ENCODE measurements at places on chromosomes 13 and 19. TPM values are rescaled to one million over a fixed set of nuclear protein-coding genes. Genes with fewer than 3 reads are reported as not detected.

DNA sequence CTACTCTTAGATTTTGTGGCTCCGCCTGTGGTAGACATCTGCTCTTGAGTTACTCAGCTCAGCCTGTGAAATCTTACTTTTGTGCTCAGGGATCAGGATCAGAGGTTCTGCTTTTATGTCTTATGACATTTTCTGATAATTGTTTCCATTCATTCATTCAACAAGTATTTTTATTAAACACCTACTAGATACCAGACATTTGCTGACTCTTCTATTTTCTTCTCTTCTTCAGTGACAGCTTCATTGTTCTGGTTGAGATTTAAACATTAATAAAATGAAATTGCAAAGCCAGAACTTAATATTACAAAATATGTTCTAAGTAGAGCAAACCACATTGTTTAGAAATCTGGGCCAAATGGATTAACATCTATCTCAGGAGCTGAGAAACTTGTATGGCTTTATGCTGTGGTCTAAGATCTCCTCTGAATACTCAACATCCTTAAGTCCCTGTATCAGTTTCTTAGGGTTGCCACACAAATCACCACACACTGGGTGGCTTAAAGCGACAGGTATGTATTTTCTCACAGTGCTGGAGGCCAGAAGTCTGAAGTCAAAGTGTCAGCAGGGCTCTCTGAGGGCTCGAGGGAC lies 15.8 kb upstream of the MICU2 start:
- no peak for DNase-seq

GRCh38 chr13:27425918-27426630 lies 1.7 kb downstream of the GTF3A start:
- DNase-seq: peak; percentile 83

GRCh38 chr19:49387936-49388372 lies at the start of gene KASH5:
Gene KASH5 (plus strand): TSS chr19:49388249. CDS start chr19:49390884, 2,635 bp downstream.
- DNase-seq: peak; percentile 82

DNA sequence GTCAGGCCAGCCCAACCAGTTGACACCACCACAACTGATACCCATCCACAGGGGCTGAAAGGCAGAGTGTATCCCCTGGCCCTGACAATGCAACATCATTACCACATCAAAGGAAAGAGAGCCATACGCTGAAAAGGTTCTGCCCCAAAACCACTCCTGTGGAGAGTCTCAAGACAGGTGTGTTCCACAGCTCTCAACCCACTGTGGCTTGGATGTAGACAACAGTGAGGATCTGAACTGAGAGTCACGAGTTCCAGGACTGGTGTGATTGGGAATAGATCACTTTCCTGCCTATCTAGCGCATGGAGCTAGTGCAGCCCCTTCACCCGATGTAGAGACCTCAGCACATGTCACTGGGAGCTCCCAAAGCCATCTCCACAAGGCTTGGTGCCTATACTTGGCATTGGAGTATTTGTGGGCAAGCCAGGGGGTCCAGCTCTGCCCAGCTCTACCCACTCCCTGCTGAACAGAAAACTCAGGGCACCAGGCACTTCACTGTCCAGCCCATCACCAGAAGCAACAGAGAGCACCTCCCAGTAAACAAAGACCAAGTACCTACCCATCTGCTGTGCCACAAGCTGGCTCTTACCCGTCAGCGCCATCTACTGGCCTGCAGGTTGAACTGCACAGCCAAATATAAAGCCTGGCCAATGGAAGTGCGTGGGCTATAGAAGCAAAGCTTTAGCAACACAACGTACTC lies 579.5 kb downstream of the UQCRFS1 start:
- DNase-seq: peak; percentile 58

- DNase-seq: no peak
Measured at GRCh38 chr13:31912647-31913401, 118.8 kb upstream of the FRY start.

- DNase-seq: no peak
Measured at GRCh38 chr19:14542711-14543328, 13.4 kb downstream of the TECR start.

DNA sequence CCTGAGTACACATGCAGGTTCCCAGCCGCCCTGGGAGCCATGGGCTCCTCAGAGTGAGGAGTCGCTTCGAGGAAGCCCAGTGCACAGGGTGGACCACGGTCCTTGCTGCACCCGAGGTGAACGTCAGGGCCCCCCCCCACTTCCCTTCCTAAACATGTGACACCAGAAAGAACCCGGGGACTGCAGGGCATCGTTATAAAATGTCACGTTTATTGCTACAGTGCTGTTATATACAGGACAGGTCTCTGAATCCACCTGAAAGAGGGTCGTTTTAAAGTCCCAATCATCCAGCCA lies 3.8 kb upstream of the UQCR11 start:
- DNase-seq: no peak

Gene ENOX1
- total RNA-seq: 0.74 TPM

DNA sequence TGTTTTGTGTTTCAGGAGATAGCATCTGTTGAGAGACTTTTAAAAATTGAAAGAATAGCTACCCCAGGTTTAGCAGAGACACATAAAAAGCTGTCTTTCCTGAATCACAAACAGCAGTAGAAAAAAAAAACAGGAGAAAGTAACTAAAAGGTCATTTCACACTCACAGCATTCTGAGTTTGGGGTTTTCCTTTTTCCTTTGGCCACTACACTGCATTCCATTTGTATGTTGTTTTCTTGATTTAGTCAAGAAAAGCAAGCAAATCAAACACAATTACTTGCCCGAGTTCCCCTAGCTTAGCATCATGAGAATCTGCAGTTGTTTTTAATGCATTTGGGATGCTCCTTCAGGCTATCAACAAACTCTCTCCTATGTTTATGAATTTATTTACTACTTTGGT lies 161.0 kb downstream of the KCTD12 start:
- no peak for DNase-seq

DNA sequence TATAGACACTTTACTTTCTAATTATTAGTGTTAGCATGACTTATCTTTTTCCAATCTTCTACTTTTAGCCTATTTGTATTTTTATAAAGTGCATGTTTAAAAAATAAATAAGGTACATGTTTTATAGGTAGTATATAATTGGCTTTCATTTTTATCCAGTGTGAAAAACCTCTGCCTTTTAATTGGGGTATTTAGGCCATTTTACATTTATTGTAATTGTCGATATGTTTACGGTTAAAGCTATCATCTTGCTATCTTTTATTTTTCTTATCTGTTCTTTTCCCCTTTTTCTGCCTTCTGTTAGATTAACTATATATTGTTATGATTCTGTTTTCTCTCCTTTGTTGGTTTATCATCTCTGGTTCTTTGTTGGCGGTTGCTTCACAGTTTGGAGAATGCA lies 9.1 kb downstream of the PROZ start:
- DNase-seq: no peak

Gene KLC3
- total RNA-seq: not detected

Gene LYPD5
- total RNA-seq: 0.91 TPM

Gene RNF17
- total RNA-seq: not detected

GRCh38 chr13:43482026-43482425 lies 304.7 kb downstream of the ENOX1 start:
- DNase-seq: no peak

DNA sequence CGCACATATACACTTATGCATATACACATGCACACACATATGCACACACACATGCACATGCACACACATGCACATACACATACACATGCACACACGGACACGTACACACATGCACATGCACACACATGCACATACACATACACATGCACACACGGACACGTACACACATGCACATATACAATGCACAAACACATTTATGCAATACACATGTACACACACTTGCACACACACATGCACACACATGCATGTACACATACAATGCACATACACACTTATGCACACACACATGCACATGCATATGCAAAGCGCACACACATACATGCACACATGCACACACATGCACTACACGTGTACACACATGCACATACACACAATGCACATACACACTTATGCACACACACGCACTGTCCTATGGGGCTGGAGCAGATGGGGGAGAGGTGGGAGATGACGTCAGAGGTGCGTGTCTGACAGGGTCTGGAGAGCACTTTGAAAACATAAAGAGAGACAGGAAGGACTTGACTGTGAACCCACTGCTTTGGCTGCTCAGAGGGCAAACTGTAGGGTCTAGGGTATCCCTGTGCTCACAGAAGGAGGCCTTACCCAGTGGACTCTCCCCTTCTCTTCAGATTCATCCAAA lies 108.2 kb downstream of the UQCRFS1 start:
- no peak for DNase-seq

DNA sequence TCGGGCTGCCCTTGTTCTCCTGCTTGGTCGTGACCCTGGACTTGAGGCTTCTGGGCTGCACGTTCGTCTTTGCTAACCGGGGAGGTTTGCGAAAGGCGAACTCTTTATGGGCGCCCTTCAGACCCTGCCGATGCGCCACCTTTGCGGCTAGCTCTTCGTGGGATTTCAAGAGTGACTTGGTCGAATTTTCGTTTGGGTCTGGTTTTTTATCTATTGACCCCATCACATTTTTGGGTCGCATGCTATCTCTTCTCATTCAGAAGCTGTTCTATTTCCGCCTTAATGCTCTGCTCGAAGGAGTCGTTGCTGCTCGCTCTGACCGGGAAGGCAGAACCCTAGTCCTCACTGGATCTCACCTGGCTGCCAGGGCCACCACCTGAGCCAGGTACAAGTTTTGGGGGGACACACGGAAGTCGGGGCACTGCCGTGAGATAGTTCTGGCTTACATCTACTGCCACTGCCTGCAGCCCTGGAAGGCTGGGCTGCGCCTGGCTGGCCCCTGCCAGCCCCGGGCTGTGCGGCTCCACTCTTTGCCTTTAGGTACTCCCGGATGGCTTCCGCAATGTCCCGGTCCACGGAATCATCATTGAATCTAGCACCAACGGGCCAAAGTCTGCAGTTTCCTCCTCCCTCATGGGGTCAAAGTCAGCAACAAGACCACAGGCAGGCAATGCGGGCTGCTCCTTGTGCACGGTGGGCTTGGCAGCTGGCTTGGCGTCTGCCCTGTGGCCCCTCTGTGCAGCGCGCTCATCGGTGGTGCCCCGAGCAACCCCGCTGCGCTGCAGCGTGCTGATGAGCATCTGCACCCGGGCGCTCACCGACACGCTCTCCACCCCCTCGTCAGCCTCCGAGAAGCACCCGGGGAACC lies 16.2 kb downstream of the RB1 start:
- DNase-seq: no peak

DNA sequence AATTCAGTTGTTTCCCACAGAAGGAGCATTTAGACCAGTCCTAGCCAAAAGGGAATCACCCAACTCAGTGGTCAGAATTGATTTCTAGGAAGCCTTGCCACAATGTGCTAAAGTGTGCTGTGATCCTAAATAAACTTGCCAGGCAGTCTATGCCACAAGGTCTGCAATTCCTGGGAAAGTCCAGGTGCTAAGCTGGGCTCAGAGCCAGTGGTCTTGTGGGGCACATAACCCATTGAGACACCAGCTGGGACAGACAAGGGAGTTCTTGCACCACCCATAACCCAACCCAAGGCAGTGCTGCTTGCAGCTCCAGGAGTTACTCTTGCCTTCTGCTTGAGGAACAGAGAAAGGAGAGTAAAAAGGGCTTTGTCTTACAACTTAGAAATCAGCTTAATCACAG lies 489.5 kb upstream of the SPRY2 start:
- no peak for DNase-seq

GRCh38 chr13:94298346-94298745 lies 181.1 kb downstream of the DCT start:
- DNase-seq: no peak

- peak; percentile 26 for DNase-seq
Measured at GRCh38 chr13:52599848-52600603, 42.2 kb upstream of the HNRNPA1L2 start.

DNA sequence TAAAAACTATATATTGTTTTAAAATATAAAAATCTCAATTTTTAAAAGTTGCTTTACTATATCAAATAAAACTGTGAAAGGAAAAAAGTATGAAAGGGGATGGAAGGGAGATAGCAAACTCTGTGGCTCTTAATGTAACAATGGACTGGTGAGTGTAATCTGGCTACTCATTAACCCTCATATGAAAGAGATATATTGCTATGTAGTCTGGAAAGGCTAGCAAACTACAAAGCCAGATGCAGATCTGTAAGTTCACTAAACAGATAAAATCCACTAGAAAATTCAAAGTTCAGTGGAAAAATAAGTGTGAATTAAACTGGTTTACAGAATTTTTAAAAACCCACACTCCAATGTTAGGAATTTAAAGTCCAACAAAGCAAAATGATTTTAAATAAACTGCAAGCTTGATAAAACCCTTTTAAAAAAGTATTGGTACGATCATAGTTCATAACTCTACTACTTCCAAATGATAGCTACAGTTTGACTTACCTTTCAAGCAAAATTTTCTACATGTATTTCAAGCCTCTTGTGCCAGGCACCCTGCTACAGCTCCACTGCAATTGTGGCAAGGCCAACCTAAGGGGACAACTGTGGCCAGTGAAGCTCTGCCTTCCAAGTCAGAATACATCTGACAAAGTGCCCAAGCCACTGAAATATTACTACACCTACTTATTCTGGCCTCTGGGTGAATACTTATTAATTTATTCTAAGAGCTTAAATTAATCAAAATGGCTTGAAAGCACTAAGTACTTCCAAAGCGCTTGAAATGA lies 647 bp upstream of the ELF1 start:
- DNase-seq: no peak

DNA sequence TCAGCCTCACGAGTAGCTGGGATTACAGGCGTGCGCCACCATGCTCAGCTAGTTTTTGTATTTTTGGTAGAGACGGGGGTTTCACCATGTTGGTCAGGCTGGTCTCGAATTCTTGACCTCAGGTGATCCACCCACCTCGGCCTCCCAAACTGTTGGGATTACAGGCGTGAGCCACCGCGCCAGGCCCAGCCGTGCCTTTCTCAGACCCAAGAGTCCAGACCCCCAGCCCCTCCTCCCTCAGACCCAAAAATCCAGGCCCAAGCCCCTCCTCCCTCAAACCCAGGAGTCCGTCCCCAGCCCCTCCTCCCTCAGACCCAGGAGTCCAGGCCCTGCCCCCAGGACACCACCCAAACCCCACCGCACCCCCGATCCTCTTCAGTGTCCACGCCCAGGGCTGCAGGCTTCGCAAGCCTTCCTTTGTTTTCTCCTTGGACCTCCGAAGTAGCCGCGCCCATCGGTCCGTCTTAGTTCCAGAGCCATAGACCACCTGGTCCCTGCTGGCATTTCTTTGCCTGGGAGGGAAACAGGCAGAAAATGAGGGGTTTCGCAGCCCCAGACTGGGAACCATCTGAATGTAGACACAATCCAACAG lies 3.7 kb downstream of the TMC4 start:
- no peak for DNase-seq

Gene FGF14
- 9.3 TPM for total RNA-seq

- DNase-seq: no peak
Measured at GRCh38 chr13:83845106-83845505, 37.2 kb downstream of the SLITRK1 start.

- DNase-seq: no peak
Measured at GRCh38 chr13:113441661-113442060, 11.6 kb downstream of the ADPRHL1 start.

DNA sequence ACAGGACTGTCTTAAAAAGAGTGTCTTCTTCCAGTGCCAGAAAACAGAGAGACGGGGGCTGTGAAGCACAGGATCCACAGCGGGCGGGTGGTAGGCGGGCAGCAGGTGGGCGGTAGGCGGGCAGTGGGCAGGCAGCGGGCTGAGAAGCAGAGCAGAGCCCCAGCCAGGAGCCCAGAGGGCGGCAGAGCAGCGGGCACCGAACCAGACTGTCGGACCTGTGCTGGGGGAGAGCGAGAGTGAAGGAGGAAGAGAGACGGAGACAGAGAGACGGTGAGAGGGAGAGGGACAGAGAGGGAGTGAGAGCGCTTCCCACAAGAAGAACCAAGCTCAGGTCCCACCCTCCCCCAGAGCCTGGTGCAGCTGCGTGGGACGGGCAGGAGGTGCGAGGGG lies 30.3 kb downstream of the RASA3 start:
- DNase-seq: no peak

Gene RUBCNL
- 1.5 TPM for total RNA-seq

Gene ZNF568
- 23.2 TPM for total RNA-seq

Data from adrenal gland (tissue), 19 donors.